ENCODE measurements at places on chromosomes 2 and 18. TPM values are rescaled to one million over a fixed set of nuclear protein-coding genes. Genes with fewer than 3 reads are reported as not detected.

The LAMA1 gene
- 2.4 TPM for total RNA-seq

The CHST9 gene
- total RNA-seq = 0.12 TPM

The SULT1C2 gene
- 5.4 TPM for total RNA-seq

The NFATC1 gene
- 17.1 TPM for total RNA-seq

The TEX44 gene
- not detected for total RNA-seq

The IL36B gene
- total RNA-seq = not detected

The EMILIN2 gene
- 28.2 TPM for total RNA-seq

The CASP10 gene
- total RNA-seq = 31.5 TPM

The MERTK gene
- 21.5 TPM for total RNA-seq

The RBKS gene
- total RNA-seq = 4.0 TPM

The BZW1 gene
- 211 TPM for total RNA-seq

The HOXD10 gene
- total RNA-seq = 0.31 TPM

The ANKAR gene
- 7.2 TPM for total RNA-seq
